ENCODE measurements at places on chromosomes 3 and 15.

DNA sequence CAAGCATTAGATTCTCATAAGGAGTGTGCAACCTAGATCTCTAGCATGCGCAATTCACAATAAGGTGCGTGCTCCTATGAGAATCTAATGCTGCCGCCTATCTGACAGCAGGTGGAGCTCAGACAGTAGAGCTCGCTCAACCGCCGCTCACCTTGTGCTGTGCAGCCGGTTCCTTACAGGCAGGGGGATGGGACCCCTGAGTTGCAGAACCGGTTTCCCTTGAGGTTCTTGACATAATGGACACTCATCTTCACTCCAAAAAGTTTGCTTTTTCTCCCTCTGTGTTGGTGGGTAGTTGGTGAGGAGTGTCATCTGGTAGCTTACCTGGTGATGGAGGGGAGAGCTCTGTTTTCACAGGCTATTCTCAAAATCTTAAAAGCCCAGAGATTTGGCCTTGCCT lies 324.0 kb upstream of the TBL1XR1 start:
- DNase-seq = no peak

DNA sequence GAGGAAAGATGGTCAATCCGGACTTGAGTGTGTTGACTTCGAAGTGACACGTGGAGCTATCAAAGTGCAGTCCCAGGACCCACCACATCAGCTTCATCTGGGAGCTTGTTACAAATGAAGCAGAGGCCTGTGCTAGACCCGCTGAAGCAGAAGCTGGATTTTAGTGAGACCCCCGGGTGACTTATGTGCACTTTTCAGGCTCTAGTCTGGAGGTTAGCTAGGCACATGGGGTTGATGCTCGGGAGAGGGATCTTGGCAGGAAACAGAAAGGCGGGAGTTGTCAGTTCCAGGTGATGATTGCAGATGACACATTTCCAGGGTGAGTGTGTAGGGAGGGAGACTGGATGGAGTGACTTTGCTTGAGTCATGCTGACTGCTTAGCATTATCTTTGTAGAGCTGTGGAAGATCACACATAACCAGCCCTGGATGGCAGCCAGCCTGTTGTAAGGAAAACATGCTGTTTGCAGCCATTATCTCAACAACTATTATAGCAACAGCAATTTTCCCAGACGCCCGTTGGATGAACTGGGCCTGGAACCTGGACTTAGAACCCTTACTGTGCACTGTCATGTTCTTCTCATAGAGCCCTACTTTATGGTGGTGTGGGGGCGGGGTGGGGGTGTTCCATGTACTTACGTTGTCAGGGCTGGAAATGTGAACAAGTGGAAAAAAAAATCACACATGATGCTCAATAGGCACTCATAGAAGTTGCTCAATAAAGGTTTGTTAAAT lies 122.4 kb downstream of the THSD4 start:
- no peak for DNase-seq

DNA sequence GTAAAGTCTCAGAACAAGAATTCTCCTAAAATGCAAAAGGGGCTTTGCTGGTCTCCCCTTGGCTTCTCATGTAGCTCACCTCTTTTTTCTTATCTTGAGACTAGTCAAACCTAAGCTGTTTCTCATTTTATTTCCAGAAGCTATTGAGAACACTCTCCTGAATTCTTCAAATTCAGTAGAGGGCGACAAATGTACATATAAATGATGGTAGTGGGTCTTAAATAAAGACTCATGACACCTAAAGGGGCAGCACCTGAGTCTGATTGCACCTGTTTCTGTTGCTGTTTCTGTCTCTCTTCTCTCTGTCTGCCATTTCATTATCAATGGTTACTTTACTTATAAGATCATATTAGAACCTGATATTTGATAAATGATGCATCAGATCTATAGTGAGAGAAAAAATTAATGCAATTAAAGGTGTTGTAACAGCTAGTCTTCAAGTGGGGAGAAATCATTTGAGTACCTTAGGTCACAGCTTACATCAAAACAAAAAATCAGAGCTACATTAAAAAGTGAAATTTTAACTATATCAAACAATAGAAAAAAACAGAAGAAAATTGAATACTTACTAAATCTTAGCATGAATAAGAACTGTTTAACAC lies 7.0 kb downstream of the ADIPOQ start:
- peak; percentile 68 for DNase-seq

DNA sequence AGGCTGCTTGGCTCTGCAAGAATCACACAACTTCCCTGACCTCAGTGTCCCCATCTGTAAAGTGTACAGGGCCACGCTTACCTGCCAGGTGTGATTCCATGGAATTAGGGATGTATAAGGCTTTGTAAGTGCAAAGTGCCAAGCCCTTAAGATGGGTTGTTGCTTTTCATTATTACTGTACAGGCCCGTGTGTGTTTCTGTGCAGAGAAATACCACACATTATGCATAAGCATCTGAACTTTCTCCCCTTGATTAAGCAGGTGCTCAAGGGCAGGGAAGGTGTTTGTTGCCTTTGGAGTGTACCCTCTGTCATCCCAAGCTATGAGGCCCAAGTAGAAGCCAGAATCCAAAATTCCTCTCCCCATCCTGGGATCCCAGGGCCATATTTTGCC lies 13.6 kb upstream of the HRH1 start:
- DNase-seq = no peak

GRCh38 chr3:71492566-71492965 lies 91.0 kb downstream of the FOXP1 start:
- DNase-seq = no peak

- DNase-seq = no peak
Measured at GRCh38 chr15:68687136-68687735, 108.4 kb downstream of the CORO2B start.

GRCh38 chr3:64853456-64853855 lies 165.7 kb upstream of the ADAMTS9 start:
- no peak for DNase-seq

DNA sequence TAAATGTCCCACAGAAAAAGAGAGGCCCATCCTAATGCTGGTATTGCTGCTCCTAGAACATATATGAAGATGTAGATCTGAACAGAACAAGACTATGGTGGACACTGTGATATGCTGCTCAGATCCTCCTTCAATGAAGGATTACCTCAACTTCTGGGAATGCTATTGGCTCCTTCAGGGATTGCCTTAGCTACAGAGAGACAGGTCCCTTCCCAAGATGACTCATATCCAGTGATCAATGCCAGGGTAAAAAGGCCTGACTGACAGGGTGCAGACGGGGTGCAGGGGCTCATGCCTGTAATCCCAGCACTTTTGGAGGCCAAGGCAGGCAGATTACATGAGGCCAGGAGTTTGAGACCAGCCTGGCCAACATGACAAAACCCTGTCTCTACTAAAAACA lies 20.5 kb upstream of the STAG1 start:
- no peak for DNase-seq

DNA sequence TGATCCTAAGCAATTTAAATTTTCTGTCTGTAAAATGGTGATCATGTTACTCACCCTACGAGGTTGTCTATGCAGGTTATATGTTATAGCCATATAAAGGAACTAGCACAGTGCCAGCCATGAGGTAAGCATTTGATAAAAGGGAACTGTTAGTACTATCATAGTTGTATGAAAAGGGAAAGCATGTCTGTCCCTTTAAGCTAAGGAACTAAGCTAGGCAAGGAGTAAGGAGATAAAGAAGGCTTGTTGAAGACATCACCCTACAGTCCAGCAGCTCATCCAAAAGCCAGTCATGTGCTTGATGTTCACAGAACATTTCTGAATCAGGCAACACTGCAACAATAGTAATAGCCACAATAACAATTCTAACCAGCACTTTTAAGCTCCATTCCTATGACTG lies 243.9 kb downstream of the ZBTB20 start:
- DNase-seq = no peak

DNA sequence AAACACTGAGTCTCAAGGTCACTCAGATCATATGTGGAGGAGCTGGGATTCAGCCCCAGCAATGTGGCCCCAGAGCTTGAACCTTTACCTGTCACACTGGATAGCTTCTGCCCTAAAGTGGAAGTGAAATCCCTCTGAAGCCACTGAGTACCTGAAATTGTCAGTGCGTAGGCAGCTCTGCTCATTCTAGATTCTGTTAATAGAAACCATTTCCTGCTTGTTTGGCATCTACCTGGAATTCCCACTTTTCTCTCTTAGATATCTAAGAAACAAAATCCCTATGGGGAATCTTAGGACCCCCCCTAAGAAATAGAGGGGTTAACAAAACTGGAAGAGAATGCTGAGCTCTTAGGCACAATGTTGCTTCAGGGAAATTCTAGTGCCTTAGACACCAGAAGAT lies 29.8 kb downstream of the FBXL22 start:
- no peak for DNase-seq

GRCh38 chr3:69423463-69424155 lies 37.7 kb upstream of the FRMD4B start:
- no peak for DNase-seq

GRCh38 chr3:98343647-98344507 lies 9.8 kb upstream of the OR5K4 start:
- peak; percentile 31 for DNase-seq

DNA sequence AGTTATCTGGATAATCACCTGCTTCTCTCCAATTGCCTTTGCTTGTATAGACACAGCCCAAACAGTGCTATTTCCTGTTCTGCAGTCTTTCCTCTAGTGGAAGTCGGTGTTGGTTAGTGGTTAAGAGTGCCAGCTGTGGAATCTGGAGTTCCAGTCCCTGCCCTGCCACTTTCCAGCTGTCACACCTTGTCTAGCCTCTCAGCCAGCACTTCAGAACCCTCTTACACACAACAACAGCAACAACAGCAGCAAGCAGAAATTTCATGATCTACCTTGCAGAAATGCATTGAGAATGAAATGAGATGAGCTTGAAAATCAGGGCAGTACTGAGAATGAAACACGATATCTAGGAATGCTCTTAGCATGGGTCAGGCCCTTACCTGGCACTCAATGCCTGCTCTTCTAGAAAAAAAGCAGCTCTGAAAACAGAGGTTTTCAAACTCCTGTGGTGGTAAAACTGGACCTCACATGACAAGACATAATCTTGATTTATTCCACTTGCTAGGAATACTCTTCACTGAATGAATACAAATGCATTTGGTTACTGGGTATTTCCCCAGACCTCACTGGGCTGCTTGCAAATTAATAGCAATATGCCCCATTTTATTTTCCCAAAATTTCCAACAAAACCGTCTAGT lies 3.3 kb upstream of the WNT5A start:
- DNase-seq = no peak

GRCh38 chr15:56537881-56538280 lies 72.9 kb upstream of the MNS1 start:
- DNase-seq = no peak

DNA sequence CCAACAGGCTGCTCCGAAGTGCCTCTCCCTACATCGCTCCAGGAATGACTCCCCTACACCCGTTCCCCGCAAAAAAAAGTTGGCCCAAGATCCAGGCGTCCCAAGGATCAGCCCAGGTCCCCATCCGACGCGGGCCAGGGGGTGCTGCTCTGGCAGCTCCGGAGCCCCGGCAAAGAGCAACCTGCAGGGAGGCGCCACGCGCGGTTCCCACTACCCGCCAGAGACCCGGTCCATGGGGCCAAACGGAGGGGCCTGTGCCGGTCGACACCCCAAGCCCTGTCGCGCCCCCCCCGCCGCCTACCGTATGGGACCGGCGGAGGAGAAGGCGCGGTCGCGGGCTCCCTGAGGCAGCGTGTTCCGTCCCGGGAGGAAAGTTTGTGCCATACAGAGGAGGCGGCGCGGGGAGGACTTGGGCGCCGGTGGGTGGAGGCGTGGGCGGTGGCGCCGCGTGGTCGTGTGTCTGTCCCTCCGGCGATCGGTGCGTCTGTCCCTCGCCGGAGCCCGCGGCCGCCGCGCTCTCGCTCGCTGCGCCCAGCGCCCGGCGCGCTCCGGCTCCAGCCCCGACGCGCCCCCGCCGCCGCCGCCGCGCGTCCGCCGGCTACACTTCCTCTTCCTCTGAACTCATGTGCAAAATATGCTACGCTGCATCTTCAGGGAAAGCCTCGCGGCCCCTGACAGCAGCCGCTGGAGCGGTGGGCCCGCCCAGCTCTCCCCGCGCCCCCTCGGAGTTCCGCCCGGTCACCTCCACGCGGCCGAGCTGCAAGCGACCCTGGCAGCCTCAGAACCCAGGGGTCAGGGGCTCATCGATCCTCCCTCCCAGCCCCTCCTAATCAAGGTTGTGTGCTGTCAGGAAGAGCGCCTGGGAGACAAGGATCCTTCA lies at the start of gene RFTN1:
Gene RFTN1 (minus strand): TSS at position 559 of the 880 bp plus-strand sequence. CDS start 19,830 bp downstream, outside the sequence.
- DNase-seq = peak; percentile 75

DNA sequence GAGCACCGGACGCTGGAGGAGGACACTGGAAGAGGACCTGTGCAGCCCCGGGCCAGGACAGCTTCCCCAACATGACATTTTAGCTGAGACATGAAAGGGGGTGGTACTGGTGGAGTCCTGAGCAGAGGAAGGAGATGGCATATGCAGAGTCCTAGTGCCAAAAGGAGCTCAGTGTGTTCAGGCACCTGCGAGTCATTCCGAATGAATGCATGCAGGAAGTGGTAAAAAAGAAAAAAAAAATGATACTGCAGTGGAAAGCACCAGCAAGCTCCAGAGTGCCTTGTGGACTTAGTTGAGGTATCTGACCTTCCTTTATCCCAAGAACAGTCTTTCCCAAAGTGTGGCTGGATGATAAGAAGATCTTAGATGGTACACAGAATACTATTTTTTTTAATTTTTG lies 6.6 kb upstream of the ZNF148 start:
- DNase-seq = no peak

DNA sequence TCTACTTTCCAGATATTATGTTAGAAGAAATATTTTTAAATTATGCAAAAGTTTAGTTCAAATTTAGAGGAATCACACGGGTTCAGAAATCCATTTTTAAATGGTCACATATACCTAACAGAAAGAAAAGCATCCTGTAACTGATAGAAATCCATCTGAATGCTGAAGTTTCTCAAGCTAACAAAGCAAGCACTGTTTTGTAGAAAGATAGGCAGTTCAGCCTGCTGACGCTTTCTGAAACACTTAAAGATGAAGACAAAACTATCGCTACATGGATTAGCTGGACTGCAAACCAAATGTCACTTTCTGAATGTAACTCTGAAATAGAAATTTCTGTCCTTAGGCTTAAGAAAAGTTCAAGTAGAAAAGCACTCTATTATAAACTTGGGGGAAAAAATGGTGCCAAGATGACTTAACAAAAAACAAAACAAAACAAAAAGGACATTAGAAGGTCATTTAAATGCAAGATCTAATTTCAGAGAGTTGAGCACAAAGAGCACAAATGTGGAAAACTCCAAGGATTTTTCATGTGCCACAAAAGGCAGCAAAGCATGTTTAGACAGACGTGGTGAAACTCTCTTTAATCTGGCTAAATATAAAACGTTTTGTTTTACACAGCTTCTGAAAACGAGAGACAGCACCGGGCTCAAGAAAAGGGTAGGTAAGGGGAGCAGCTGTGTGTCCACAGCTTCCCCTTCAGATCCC lies 1.2 kb downstream of the PLOD2 start:
- DNase-seq = no peak

DNA sequence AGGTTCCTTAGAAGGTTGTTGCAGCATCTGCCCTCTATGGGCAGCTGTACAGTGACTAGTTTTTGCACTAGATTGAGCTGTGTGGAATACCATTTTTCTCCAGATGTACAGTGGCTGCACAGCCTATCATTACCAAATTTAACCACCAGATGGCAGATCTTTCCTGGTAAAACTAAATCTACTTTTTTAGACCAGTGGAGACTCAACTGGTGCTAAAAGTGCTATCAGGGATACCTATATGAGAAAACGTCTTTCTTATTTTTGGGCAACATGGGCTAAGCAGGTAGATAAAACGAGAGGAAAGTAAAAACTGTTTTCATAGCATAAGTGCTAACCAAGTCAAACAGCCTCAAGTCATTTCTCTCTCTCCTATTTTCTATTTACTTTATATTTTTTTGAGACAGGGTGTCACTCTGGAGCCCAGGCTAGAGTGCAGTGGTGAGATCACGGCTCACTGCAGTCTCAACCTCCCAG lies 21.2 kb downstream of the IGSF10 start:
- DNase-seq = peak; percentile 75

All from germinal center (tissue), 1 donor.